ENCODE measurements at places on chromosomes 7 and 10. TPM values are rescaled to one million over a fixed set of nuclear protein-coding genes. Genes with fewer than 3 reads are reported as not detected.
A peak's percentile ranks its signal among the peaks of the same experiment; 100 is the strongest.

GPR15LG gene
- not detected for total RNA-seq

DNA sequence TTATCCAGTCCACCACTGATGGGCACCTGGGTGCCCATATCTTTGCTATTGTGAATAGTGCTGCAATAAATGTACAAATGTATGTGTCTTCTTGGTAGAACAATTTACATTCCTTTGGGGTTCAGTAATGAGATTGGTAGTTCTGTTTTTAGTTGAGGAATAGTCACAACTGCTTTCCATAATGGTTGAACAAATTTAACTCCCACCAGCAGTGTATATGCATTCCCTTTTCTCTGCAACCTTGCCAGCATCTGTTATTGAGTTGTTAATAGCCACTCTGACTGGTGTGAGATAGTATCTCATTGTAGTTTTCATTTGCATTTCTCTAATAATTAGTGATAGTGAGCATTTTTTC, 27.8 kb downstream of the COA1 start:
- no peak for DNase-seq
- H3K27ac ChIP-seq = no peak overlapping the region
- no peaks in the 10 kb centered on the region for H3K27me3 ChIP-seq
- no peaks in the 10 kb centered on the region for H3K4me1 ChIP-seq
- H3K36me3 ChIP-seq = no peaks in the 10 kb centered on the region

GRCh38 chr10:112295853-112296830, 12.9 kb downstream of the TECTB start:
- no peak overlapping the region for H3K4me3 ChIP-seq
- no peaks in the 10 kb centered on the region for H3K36me3 ChIP-seq
- H3K27me3 ChIP-seq = no peaks in the 10 kb centered on the region

GRCh38 chr7:152341039-152341913, 94.5 kb downstream of the KMT2C start:
- H3K4me3 ChIP-seq = no peak overlapping the region
- no peaks in the 10 kb centered on the region for H3K27me3 ChIP-seq
- no peak for DNase-seq
- H3K36me3 ChIP-seq = no peaks in the 10 kb centered on the region
- H3K27ac ChIP-seq = no peak overlapping the region

DNA sequence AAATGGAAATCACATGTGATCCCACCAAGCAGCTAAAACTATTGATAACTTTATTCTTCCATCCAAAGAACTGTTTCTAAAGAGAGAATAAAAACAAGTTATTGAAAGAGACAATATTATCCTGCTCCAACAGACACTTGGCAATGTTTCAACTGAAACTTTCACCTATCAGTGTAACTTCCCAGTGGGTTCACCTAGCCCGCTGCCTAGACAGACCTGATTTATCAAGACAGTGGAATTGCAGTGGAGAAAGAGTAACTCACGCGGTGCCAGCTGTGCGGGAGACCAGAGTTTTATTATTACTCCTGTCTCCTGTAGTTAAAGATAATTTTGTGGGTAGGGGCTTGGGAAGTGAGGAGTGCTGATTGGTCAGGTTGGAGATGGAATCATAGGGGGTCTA, 199.8 kb downstream of the AHR start:
- H3K4me1 ChIP-seq = peaks cover 8% of the 10 kb centered on the region
- no peaks in the 10 kb centered on the region for H3K36me3 ChIP-seq
- no peaks in the 10 kb centered on the region for H3K27me3 ChIP-seq
- no peak for DNase-seq

DNA sequence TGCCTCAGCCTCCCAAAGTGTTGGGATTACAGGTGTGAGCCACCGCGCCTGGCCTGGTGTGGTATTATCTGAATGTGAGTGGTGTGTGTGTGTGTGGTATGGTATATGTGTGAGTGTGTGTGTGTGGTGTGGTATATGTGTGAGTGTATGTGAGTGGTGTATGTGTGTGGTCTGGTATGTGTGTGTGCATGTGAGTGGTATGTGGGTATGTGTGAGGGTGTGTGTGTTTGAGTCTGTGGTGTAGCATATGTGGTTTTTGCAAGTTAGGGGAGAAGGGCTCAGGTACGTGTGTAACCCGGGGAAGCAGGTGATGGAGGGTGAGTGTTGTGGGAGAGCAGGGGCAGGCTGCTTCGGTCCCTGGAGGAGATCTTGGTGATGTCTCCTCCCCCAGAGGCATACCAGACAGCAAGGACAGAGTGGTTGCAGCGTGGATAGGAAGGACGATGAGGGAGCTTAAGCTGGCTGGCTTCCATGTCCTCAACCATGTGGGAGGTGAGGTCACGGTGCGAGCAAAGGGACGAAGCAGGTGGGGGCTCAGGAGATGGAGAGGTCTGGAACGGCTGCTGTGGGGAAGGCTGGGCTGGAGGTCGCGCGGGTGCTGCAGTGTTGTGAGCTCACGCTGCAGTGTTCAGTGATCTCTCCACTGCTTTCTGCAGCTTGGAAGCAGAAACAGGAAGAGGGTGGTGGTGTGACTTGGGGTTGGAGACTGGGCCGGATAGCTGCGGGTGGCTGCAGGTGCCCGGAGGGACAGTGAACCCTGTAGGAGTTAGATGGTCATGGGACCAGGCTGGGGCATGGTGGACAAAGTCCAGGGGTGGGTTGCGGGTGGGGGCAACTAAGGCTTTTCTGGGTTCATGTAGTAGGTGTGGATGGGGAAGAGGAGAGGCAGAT, 5.0 kb downstream of the ZYX start:
- H3K4me1 ChIP-seq = peaks cover 45% of the 10 kb centered on the region
- peak overlapping the region; percentile 100 for H3K4me3 ChIP-seq
- H3K36me3 ChIP-seq = peaks cover 25% of the 10 kb centered on the region
- no peaks in the 10 kb centered on the region for H3K27me3 ChIP-seq
- no peak for DNase-seq

All from thoracic aorta (tissue), 2 donors.